DND-41 (cell line): ENCODE measurements at places on chromosomes 6 and 20.

DNA sequence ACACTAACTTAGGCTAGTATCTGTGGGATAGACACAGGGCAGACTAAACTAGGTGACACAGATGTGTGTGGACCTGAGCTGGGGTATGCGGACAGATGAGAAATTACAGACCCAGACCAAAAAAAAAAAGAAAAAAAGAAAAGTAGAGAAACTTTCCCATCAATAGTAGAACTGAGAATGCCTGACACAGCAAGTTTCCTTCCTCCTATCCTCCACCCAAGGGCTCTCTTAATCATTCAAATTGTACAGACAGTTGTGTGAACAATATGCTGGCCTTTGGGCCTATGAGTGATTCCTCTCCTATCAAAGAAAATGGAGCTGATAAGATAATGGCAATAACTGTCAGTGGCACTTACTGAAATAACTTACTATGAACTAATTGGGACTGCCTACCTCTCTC, 226.7 kb upstream of the PRDM1 start:
- no peak for DNase-seq

DNA sequence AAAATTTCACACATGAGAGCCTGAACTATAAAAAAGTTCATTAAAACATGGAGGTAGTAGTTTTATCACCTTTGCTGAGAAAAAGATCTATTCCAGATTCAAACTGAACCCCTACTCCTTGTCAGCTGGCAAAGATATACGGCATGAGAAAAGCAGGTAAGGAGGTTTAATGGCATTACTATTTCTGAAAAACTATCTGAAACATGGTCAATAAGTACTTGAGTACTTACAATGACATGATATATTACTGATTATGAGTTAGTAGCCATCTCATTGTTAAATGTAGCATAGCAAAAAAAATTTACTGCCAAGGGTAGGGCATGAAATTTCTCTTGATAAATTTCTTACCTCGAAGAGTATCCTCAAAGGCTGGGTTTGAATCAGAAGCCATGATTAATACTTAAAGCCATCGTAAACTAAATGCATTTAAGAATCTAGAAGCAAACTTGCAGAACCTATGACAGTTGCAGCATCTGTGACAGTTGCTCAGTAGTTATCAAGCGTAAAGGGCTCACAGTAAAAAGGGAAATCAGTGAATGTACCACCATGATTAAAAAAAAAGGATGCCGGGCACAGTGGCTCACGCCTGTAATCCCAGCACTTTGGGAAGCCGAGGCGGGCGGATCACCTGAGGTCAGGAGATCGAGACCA, 8.7 kb downstream of the SLC17A5 start:
- no peak for DNase-seq

- no peak for DNase-seq
Observed at GRCh38 chr6:8953310-8953709, 518.0 kb upstream of the SLC35B3 start.

DNA sequence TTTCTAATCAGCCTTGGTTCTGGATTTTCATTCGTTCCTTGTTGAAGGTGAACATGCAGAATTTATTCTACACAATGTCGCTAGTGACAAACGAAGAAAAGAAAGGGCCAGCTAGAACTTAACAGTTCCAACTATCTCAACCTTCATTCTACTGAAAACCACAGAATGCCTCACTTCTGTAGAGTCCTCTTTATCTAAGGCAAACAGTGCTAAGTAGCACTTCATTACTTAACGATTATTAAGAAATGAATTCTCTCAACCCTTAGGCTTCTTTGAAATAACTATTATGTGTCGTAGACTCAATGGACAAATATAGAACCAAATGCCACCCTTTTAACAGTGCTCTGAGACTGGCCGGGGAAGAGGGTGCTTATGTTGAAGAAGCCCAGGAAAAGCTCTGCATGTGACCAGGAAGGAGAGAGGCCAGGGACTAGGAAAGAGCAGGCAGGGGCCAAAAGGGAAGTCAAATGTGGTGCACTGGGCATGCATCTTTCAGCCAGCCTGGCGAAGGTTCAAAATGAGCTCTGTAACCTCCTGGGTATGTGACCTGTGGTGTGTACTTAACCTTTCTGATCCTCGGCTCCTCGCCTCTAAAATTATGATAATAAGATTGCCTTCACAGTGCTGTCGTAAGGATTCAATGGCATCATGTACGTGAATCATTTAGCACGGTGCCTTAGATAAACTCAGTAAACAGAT, 55.4 kb upstream of the BMP2 start:
- DNase-seq, result no peak

DNA sequence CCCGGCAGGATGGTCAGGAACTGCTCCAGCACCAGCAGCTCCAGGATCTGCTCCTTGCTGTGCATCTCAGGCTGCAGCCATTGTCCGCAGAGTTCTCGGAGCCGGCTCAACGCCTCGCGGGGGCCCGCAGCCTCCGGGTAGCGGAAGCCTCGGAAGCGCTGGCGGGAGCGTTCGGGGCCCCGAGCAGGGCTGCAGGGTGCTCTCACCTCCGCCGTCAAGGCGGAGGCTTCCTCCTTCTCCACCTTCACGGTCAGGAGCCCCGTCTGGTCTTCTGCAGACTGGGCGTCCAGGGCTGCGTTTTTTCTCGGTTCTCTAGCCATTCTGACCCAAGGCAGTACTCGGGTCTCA, 434 bp downstream of the ZKSCAN4 start:
- DNase-seq, result peak; percentile 37

GRCh38 chr20:44065401-44066340, 121.3 kb downstream of the JPH2 start:
- DNase-seq, result no peak

DNA sequence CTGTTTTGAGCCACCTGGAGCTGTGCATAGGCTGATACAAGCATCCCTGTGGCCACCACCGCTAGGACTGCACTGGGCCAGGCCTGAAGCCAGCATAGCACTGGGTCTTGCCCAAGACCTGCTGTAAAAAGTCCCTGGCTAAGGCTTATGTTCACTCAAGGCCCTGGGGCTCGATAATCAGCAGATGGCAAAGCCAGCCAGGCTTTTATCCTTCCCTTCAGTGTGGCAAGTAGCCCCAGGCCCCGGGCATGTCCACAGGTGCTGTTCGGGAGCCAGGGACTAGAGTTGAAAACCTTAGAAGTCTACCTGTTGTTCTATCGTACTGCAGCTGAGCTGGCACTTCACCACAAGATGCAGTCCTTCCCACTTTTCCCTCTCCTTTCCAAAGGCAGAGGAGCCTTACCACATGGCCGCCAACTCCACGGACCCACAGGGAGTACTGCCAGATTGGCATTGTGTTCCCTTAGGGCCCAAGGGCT, 226.4 kb upstream of the ZNF217 start:
- no peak for DNase-seq

GRCh38 chr6:134317471-134318131, at the start of gene SGK1:
Gene SGK1, minus strand, starts transcription at chr6:134318112. Its CDS starts 652 bp downstream, at chr6:134317460.
- no peak for DNase-seq

GRCh38 chr20:49818816-49819215, 6.2 kb downstream of the SLC9A8 start:
- no peak for DNase-seq

GRCh38 chr20:38193586-38194105, 28.6 kb upstream of the TGM2 start:
- DNase-seq, result no peak

DNA sequence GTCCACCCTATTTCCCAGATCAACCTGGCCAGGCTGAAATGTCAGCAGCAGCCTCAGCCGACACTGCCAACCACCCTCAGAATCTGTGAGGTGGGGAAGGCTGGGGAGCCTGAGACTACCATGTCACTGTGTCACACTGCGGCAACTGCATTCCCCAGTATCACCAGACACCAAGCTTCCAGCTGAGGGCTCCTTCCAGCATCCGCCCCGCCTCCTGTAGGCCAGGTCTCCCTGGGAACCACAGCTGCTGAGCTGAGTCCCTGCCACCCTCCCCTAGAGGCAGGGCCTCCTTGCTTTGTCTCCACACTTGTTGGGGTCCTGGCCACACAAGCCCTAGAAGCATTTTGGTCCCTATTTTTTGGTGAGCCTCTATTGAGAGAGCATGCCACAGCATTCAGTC, 115.7 kb downstream of the UNC5CL start:
- no peak for DNase-seq

DNA sequence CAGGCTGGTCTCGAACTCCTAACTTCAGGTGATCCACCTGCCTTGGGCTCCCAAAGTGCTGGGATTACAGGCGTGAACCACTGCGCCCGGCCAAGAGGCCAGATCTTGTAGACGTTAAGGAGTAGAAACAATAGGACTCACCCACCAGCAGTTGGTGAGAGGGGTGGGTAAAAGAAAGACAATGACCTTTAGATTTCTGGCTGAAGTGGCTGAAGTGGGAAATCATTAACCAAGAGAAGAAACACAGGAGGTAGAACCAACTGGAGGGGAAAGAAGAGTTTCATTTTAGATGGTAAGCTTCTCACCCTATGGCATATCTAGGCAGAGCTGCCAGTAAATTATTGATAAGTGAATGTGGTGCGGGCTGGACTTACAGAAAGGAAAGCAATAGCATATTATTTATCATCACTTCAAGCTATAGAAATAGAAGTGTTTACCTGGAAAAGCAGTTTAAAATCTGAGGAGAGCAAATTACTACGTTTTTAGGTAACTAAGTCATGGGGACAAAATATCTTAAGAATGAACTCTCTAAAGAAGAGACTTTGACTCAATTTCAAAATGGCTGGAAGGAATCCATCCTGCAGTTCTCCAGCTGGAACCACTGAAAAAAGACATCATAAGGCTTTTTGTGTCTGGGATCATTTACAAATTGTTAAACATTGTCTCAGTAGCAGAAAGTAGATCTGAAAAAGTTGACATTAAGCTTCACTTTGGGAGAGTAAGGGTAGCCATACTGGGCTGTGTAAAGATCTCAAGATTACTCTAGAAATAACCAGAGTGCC, 109.6 kb downstream of the ALDH8A1 start:
- DNase-seq, result no peak

GRCh38 chr6:93964321-93964720, 545.0 kb upstream of the EPHA7 start:
- no peak for DNase-seq

GRCh38 chr6:120590611-120591010, 743.7 kb downstream of the TBC1D32 start:
- DNase-seq, result no peak

- no peak for DNase-seq
Observed at GRCh38 chr6:107600121-107600520, 110.2 kb downstream of the SOBP start.

GRCh38 chr6:20740088-20740487, 205.8 kb downstream of the CDKAL1 start:
- DNase-seq, result no peak

GRCh38 chr6:13063300-13063918, 264.9 kb downstream of the TBC1D7 start:
- DNase-seq, result no peak

DNA sequence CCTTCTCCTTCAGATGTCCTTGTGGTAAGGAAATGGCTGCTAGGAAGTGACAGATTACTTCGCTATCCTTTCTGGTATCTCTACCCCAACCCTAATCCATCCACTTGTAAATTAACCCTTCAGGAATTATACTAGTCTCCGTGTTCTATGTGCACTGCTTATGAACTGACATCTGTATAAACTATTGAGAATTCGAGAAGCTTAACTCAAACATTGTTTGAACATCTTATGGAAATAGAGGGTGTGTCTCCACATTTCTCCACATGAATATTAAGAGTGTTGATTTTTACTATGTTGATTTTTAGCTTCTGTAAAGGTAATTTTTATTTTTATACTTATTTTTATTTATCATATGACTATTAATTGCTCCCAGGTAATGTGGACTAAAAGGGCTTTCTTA, 457.6 kb upstream of the ZNF337 start:
- DNase-seq, result no peak

DNA sequence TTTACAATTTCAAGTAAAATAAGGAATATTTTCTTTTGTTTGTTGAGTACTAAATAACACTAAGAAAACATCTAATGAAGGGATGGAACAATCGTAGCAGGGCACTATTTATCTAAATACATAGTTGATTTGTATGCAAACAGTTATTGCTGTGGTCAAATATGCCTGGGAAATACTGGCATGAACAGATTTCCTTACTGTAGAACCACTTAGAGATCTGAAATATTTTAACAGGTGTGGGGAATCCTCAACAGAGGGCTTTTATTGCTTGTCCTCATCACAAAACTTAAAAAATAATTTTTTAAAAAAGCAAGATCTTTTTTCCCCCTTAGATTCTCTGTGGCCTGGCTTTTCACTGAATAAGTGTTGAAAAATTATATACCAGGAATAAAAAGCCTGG, 233.0 kb upstream of the FAM83B start:
- DNase-seq, result no peak

- no peak for DNase-seq
Observed at GRCh38 chr6:152221806-152222628, 414.5 kb downstream of the ESR1 start.

- DNase-seq, result no peak
Observed at GRCh38 chr20:39670988-39671387, 708.8 kb downstream of the DHX35 start.

DNA sequence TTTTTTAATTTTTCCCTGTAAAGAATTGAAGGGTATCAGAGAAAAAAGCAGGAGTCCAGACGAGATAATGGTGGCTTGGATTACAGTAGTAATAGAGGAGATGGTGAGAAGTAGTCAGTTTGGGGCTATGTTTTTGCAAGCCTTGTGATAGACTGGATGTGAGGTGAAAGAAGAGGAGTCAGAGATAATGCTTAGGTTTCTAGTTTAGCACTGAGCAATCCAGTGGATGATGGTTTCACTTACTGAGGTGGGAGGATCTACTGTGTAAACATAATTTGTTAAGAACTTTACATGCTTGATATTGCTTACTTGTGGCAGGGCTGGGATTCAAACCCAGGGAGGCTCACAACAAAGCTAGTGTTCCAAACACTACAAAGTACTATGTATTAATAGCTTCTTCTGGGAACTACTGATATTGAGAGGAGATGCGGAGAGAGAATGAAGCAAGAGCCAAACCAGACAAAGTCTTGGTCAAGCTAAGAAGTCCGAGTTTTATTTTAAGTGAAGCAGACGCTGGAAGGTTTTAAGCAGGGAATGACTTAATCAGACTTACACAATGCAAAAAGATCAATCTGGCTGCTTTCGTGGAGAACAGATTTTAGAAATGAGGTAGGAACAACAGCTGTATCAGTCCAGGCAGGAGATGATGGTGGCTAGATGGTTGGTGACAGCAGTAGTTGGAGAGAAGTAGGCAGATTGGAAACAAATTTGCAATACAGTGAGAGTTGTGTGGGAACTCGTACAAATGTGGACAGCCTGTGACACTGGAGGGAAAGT, 58.0 kb downstream of the ZFAND3 start:
- no peak for DNase-seq

- no peak for DNase-seq
Observed at GRCh38 chr20:63295422-63295821, 2.4 kb downstream of the COL20A1 start.

- no peak for DNase-seq
Observed at GRCh38 chr6:83352424-83353061, 78.3 kb downstream of the ME1 start.

- DNase-seq, result no peak
Observed at GRCh38 chr6:39428152-39428551, 105.7 kb upstream of the KCNK16 start.

GRCh38 chr6:110653381-110653780, 161.9 kb downstream of the CDK19 start:
- no peak for DNase-seq

GRCh38 chr6:110348961-110349690, 9.0 kb downstream of the METTL24 start:
- no peak for DNase-seq
